ENCODE measurements at places on chromosomes 13 and 19. TPM values are rescaled to one million over a fixed set of nuclear protein-coding genes. Genes with fewer than 3 reads are reported as not detected.

The RCBTB1 gene
- 8.1 TPM for total RNA-seq

The NLRP7 gene
- not detected for total RNA-seq

The B9D2 gene
- 33.1 TPM for total RNA-seq

The MRPL4 gene
- 71.8 TPM for total RNA-seq

The ATP5F1D gene
- 168 TPM for total RNA-seq

The CLDND2 gene
- total RNA-seq = 12.6 TPM

The RXFP2 gene
- not detected for total RNA-seq

The MRPL57 gene
- total RNA-seq = 24.9 TPM

The FREM2 gene
- total RNA-seq = not detected

The OR4F17 gene
- not detected for total RNA-seq

The ZIK1 gene
- not detected for total RNA-seq

The CD79A gene
- total RNA-seq = 0.66 TPM

The CACNG6 gene
- 12.1 TPM for total RNA-seq

The ZIM2 gene
- not detected for total RNA-seq

The LYPD3 gene
- total RNA-seq = 0.36 TPM

The PRR36 gene
- total RNA-seq = 0.28 TPM

The ZNF555 gene
- 2.0 TPM for total RNA-seq

The PHLDB3 gene
- 9.8 TPM for total RNA-seq

The TIMM29 gene
- 18.7 TPM for total RNA-seq

The CLEC4M gene
- total RNA-seq = not detected

The LILRA6 gene
- not detected for total RNA-seq
